SJCRH30 (cell line): ENCODE measurements at places on chromosomes 5 and 9.

DNA sequence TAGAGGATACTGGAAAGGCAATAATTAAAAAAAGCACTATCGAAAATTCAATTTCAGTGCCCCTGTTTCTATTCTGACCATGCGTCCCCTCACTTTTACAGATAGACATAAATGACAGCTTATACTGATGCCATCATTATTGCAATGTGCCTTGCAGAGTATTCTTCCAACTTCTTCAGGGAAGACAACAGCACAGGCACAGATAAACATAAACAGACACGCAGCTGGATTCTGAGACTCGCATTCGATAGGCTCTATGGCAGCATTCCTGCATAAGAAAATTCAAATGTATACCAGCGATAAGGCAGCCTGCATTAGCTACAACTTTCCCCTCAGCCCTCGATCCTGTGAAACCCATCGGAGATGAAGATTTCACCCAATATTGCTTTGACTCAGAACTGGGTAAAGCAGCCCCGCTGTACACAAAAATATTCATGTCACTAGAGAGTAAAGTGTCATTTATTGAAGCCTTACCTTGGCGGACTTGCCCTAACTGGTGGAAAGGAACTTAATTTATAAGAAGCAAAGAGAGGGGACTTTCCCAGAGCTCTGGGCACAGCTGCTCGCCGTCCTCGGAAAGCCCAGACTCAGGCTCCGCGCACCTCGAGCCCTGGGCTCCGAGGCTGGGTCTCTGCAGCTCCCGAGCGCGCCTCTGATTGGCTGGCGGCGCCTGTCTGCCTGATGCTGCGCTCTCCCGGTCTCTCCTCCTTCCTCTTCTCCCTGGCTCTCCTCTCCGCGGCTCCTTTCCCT, at the start of gene CDH18:
Gene CDH18 (minus strand): TSS at position 589 of the 750 bp plus-strand sequence. CDS start 149,214 bp downstream, outside the sequence.
- peak; percentile 41 for DNase-seq

DNA sequence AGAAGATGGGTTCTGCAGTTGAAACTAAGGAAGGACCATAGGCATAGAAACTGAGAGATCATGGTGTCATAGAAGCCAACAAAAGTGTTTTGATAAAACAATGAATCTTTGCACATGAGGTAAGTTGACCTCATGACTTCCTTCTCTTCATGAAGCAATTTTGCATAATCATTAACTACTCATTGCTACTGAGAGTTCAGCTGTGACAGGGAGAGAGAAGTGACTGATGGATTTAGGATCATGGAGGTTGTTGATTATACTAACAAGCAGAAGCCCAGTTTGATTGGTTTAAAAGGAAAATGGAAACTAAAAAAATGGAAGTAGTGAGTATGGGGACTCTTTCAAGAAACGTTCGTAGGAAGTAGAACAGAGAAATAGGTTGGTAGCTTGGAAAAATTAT, 51.2 kb downstream of the PARP8 start:
- DNase-seq, result no peak

DNA sequence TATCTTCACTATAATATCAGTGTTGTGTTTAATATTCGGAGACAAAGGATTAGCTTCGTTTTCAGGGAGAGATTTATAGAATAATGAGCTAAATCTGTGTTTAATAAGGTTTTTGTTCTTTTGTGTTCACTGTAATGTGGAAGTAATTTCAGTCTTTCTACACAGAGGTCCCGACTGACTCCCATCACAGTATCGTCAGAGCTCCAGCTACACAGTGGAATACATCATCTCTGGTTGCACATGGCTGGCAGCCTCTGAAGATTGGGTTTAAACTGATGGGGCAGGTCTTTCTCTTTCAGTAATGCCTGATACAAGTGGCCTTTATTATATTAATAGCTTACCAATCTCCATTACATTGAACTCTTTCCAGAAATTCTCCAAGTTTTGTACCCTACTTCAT, 736.7 kb upstream of the RIOK2 start:
- DNase-seq, result no peak

DNA sequence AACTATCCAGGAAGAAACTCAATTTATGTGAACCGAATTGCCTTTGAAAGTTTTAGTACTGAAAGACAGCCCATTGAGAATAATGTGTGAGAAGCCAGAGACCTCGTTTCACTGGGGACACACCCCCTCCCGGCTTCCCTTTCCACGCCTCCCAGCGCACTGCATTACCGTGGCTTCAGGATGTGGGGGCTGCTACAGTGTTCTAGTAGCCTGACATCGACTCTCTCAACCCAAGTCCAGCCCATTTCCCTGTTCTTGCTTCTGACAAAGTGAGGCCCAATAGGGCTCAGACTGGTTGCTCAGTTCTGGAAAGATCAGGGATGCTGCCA, 3.5 kb downstream of the PAX5 start:
- no peak for DNase-seq

DNA sequence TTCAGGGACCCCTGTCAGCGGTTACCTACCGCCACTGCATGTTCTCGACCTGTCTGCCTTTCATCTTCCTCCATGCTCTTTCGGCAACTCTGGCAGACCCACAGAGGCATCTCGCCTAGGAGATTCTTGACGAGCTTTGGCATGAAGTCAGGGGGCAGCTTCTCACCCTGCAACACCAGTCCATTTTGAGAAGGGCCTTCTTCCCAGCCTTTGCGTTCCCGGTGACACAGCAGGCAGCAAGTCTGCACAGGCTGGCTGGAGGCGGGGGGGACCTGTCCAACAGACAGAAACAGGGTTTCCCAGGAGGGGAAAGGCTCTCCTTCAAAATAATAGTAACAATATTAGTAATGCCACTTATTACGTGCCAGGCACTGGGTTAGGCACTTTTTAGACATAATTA, 15.5 kb downstream of the FAM193B start:
- no peak for DNase-seq

GRCh38 chr9:98547606-98548005, 161.1 kb downstream of the GABBR2 start:
- DNase-seq, result no peak

- no peak for DNase-seq
Observed at GRCh38 chr5:85159395-85159794, 774.7 kb upstream of the EDIL3 start.

- DNase-seq, result no peak
Observed at GRCh38 chr5:115948091-115948534, 14.2 kb upstream of the LVRN start.

- no peak for DNase-seq
Observed at GRCh38 chr5:133376986-133377385, 235.4 kb downstream of the FSTL4 start.

DNA sequence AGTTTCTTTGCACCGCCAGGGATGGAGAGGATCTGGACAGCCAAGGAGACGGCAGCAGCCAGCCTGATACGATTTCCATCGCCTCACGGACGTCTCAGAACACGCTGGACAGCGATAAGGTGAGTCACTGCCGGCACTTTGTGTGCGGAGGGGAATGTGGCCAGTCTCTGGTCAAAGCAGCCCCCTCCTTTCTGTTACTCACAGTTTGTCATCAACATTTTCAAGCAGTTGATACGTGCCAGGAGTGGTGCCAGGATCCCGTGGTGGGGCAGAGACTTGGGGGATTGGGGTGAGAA, 175.1 kb upstream of the OTULINL start:
- no peak for DNase-seq

DNA sequence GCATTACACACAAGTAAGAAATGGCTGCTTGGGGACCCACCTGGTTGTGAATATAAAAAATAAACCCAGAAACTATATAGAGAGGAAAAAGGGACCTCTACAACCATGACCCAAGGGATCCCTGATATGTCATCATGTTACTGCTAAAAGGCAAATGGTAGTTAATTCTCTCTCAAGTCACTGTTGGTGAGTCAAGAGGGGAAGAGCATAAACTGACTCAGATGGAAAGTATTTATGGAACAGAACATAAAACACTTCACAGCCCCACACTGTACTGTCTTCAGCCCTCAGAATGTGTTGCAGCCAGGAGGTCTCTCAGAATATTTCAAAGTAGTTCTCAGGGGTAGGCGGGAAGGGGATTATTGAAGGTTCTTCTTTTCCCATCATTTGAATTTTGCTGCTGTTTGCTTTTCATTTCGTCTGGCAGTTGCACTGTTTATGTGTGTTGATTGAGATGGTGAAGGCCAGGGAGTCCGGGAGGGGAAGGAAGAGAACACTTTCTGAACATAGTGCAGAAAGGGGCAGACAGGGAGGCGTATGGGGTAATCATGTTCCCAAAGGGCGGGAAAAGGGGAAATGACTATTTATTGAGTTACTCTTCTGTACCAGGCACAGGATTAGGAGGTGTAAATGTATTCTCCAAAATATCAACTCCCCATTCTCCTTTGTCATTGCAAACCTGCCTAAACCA, 85.5 kb downstream of the TEK start:
- DNase-seq, result no peak

DNA sequence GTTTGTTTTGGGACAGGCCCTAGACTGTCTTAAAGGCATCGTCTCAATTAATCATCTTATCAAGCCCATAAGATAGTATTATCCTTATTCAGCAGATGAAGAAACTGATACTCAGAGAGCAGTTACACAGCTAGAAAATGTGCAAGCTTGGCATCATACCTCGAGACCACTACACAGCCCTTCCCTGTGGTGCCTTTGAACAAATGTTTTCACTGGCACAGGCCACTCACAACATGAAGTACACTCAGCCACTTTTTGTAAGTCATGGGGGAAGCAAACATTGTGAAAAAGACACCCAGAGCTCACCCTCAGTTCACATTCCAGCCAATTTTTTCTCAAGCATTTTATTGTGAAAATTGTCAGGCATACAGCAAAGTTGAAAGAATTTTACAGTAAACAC, 122.5 kb downstream of the WDR41 start:
- DNase-seq, result no peak

- DNase-seq, result no peak
Observed at GRCh38 chr9:127035423-127035822, 87.0 kb downstream of the ANGPTL2 start.

GRCh38 chr5:95741458-95741857, 10.3 kb downstream of the RHOBTB3 start:
- DNase-seq, result no peak

GRCh38 chr9:68653141-68653595, 51.9 kb upstream of the PIP5K1B start:
- DNase-seq, result no peak

DNA sequence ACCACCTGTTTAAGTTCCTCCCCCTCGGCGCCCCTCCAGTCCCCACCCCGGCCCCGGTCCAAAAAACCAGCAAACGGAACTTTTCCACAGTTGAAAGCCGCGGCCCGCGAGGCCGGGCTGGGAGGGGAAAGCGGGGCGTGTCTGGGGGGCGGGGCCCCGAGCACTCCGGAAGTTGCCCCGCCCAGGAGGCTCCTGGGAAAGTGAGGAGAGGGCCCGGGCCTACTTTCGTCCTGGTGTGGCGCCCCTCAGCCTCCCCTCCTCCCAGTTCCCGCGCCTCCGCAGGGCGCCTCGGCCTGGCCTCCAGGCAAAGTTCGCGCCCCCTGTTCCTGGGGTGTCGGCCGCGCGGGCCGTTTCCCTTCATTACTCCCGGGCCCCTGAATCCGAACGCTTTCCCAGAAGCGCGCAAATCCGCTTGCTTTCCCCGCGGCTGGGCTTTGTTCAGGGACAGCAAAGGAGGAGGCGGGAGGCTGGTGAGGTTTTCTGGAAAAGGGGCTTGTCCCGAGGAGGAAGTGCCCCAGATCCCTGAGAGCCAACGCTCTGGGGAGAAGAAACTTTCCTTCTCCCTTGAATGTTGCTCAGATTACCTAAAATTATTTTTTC, 4.5 kb upstream of the DMRT3 start:
- DNase-seq, result no peak

- DNase-seq, result no peak
Observed at GRCh38 chr5:120678279-120678678, 214.2 kb downstream of the PRR16 start.

- DNase-seq, result no peak
Observed at GRCh38 chr5:77209495-77210090, 887 bp upstream of the PDE8B start.

GRCh38 chr9:99244344-99245260, 22.5 kb downstream of the SEC61B start:
- no peak for DNase-seq

- DNase-seq, result no peak
Observed at GRCh38 chr9:117290856-117291622, 123.8 kb downstream of the ASTN2 start.

DNA sequence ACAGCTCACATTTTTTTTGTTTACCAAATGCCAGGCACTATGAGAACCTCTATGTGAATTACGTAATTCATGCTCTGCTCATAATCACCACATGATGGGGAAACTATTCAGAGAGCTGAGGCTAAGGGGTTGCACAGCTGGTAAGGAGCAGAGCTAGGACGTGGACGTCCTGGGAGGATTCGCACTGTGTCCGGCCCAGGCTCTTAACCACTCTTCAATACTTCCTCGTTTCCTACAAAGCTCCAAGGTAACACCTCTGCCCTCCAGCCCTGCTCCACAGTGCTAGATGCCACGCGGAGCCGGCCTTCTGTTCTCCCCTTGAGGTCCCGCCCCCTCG, 8.7 kb downstream of the PHF19 start:
- DNase-seq, result no peak

DNA sequence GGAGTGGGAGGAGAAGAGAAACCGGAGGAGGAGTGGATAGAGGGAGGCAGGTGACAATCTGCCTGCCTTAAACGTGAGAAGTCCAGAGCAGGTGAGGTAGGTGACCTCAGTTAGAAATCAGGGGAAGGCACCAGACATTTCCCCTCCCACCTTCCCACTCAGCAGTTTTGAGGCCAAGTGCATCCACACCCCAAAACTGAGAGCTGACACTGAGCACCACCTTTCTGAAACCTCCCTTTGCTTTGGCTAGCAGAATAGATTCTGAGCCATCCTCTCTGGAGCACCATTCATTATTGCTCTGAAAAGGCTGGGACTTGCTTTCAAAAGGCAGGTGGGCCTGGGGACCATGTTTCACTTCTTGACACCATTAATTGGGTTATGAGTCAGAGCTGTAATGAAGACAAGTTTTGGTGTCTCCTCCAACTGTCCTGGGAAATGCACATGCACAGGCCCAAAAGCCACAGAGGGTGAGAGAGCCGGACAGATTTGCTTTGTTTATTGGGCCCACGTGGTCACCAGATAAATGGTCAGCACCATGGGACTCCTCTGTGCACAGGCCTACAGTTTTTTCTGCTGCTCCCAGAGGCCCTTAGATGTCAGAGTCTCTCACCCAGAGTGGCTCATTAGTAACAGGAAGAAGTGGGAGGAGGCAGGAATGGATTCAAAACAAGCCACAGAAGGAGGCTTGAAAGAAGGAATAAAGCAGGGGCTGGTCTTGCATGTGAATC, 314.7 kb downstream of the TLE1 start:
- DNase-seq, result no peak
